ENCODE measurements at places on chromosomes 13 and 19. TPM values are rescaled to one million over a fixed set of nuclear protein-coding genes. Genes with fewer than 3 reads are reported as not detected.
A peak's percentile ranks its signal among the peaks of the same experiment; 100 is the strongest.

- DNase-seq = no peak
These were observed 230.2 kb upstream of the MAB21L1 start for GRCh38 chr13:35706721-35707120.

- DNase-seq = peak; percentile 38
These were observed 1.7 kb downstream of the KLK4 start for GRCh38 chr19:50909240-50910070.

GRCh38 chr19:41376241-41376997 is at the start of gene TMEM91:
Gene TMEM91, plus strand, starts transcription at chr19:41376533. Its CDS starts 1,777 bp downstream, at chr19:41378310.
- no peak for DNase-seq

DNA sequence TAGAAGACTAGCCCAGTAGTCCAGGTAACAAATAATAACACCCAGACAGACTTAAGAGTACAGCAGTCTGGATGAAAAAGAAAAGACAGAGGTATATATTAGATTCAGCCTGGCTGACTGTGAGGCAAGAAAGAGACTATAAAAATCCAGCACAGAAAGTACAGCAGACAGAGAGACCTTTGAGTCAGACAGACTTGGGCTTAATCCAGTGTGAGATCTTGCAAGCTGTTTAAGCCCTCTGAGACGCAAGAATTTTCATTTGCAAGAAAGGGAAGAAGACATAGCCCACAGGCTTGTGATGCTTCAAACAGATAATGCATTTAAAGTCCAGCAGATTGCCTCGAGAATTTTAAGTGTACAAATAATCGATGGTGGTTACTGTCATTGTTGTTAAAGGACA is 471.4 kb downstream of the LIG4 start:
- DNase-seq = no peak

GRCh38 chr19:15200553-15201364 is at the start of gene NOTCH3:
Gene NOTCH3, minus strand, starts transcription at chr19:15200995. Its CDS starts 90 bp downstream, at chr19:15200905.
- peak; percentile 42 for DNase-seq

DNA sequence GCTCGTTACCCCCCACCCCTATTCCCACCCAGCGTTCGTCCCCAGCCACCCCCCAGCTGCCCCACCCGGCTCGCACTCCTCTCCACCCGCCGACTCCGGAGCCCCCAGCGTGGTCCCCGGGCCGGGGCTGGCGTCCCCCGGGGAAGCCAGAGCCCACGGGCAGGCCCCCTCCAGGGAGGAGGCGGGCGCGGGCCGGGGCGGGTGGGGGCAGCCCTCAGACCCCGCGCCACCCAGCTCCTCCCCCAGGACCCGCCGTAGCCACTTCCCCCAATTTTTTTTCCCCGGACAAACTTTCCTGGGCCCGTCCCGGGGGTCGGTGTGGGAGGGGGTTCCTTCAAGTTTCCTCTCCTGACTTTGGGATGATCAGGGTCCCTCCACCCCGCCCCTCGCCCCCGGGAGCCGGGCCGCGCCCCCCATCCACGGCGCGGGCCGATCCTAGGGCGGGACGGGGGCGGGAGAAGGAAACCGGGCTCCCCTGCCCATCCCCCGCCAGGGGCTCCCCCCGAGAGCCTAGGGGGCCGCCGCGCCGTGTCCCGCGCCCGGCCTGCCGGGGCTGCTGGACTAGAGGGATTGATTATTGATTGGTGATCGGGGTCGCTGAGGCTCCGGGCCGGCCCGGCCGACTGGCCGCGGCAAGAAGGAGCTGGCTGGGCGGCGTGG is 927 bp upstream of the TSHZ3 start:
- DNase-seq = no peak

DNA sequence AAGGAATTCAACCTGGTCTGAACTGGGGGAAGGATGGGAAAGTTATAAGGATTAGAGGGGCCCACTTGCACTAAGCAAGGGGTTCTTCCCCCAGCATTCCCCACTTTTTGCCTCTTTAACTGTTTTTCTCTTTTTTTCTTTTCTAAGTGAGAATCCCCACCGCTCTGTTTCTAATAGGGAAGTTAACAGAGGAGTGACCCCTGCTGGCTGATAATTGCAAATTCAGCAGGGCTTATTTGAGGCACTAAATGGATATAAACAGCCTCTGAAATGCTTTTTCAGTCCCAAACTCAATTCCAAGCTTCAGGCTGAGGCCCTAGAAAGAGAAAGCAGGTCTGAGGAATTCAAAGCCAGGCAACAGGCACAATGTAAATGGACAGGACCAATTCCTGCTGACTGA is 38.2 kb upstream of the CEACAM21 start:
- DNase-seq = no peak

GRCh38 chr19:55379174-55379573 is 2.5 kb downstream of the TMEM190 start:
- no peak for DNase-seq

GRCh38 chr19:4861147-4861546 is 6.3 kb downstream of the PLIN3 start:
- no peak for DNase-seq

DNA sequence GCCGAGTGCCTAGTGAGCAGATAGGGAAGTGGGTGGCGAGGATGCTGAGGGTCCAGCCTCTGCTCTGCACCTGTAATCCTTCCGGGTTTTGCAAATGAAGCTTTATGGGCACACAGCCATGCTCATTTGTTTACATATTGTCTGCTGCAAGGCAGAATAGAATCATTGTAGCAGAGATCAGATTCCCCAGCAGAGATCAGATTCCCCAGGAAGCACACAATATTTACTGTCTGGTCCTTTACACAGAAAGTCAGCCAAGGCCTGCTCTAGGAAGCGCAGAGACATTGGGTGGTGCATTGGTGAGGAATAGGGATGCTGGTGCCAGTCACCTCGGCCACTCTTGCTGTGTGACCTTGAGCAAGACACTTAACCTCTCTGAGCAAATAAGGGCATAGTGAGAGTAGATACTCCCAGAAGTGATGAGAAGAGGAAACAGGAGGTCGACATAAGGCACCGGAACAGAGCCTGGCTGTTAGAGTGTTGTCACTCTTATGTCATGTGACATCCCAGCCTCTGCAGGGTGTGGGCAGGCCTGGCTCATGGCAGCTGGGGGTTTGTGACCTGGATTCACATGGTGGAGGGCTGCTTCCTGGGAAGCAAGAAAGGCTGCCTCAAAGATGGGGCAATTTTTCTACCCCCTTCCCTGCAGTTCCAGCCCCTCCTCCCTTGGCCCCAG is 25.6 kb downstream of the CARM1 start:
- no peak for DNase-seq

- no peak for DNase-seq
These were observed 5.5 kb upstream of the ADGRE5 start for GRCh38 chr19:14375582-14376291.

DNA sequence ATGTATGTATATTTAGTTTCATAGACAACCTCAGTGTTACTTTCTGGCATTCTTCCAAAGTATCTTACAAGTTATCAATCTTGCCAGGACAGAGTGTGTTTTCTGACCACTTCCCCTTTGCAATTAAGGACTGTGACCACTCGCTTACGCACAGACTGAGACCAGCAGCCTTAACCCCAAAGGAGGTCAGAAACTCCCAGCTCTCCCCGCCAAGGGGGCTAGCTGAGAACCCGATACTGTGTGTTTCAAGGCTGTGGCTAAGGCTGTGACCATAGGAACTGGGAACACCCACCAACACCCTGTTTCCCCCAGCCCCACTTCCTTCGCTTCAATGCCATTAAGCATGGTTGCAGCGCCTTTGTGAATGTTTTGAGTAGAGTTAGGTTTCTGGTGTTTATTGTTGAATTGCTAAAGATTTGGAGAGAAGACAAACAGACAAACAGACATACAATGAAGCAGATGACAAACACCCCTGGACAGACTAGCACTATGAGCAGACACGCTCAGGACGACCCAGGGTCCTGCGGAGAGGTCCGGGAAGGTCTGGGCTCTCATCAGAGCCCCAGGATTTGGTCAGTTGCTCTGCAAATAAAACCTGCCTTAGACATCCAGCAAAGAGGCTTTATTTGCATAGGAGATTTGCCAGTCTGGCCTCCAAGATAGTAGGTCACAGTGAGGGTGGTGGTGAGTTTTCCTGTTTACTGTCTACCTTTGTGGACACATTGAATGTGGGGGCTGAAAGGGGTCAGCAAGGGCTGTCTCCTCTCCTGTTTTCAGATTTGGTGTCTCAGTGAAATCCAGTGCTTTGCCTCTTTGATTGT is 25.0 kb upstream of the TNFSF11 start:
- peak; percentile 57 for DNase-seq

DNA sequence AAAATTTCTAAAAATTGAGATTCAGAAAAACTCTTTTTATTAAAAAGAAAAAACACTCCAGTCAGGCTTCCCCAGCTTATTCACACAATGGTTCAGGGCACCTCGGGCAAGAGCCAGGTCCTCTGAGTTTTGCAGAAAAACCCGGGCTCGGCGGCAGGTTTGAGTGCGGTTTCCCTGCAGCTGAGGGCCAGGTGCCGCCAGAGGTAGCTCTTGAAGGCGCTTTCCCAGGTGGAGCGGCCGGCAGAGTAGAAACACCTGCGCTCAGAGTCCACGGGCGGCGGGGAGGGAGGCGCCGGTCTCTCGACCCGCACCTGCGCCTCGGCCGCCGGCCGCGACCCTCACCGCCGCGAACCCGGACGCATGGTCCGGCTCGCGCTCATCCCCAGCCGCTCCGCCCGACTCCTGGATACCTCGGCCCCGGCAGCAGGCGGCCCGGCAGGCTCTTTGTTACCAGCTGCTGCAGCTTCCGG is 444 bp downstream of the PROSER1 start:
- no peak for DNase-seq

IL27RA gene
- 6.5 TPM for polyA plus RNA-seq

ZNF543 gene
- 10.4 TPM for polyA plus RNA-seq

FCAR gene
- polyA plus RNA-seq = 0.29 TPM

ZNF730 gene
- 6.1 TPM for polyA plus RNA-seq

FGF22 gene
- polyA plus RNA-seq = 1.1 TPM

ZNF329 gene
- polyA plus RNA-seq = 21.9 TPM

RDH8 gene
- not detected for polyA plus RNA-seq

FDX2 gene
- 22.1 TPM for polyA plus RNA-seq

CGB1 gene
- polyA plus RNA-seq = not detected

YJEFN3 gene
- 5.5 TPM for polyA plus RNA-seq

HOMER3 gene
- 56.2 TPM for polyA plus RNA-seq

ZNF541 gene
- polyA plus RNA-seq = 0.40 TPM

PLPP2 gene
- polyA plus RNA-seq = 4.1 TPM

FXYD7 gene
- polyA plus RNA-seq = 0.95 TPM
